ENCODE measurements at places on chromosomes 3 and 15.

GRCh38 chr3:53416530-53416929 lies 69.2 kb upstream of the DCP1A start:
- DNase-seq: no peak

DNA sequence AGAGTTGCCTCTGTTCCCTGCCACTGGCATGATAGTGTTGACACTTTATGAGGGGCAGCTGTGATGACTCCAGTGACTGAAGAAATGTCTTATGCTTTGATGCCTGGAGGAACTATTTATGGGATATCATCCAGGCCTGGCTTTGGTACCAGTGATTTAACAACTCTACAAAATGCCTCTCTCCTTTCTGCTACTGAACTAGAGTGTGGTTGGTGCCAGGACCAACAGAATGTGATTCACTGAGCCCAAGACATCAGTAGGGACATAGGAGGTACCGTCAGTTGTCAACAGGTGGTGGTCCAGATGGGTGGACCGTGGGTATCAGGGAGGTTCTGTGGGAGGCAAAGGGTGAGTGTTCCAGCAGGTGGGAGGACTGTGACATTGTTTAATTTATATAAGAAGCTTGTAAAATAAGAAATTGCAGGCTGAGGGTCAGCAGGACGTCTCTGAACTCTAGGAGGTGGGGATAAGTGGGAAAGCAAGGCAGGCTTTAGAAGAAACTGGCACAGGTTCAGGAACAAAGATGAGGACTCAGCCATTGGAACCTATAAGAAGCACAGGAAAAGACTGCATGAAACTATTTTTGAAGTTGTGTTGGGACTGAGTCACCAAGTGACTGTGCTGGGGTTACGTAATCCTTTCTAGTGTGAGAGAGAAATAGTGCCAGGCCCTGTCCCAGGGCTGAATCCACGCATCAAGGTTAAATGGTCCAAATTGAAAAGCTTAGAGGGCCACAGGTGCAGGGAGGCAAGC lies 28.5 kb upstream of the SLC7A14 start:
- DNase-seq: no peak

GRCh38 chr3:13822042-13822441 lies 57.8 kb downstream of the WNT7A start:
- no peak for DNase-seq

DNA sequence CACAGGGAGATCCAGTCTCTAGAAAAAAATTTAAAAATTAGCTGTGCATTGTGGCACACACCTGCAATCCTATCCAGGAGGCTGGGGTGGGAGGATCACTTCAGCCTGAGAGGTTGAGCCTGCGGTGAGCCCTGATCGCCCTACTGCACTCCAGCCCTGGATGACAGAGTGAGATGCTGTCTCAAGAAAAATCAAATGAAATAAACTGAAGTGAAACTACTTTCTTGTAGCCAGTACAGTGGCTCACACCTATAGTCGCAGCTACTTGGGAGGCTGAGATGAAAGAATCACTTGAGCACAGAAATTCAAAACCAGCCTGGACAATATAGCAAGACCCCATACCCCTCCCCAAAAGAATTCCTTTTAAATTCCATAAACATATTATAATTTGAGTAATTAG lies 35.4 kb downstream of the SMARCC1 start:
- DNase-seq: no peak

DNA sequence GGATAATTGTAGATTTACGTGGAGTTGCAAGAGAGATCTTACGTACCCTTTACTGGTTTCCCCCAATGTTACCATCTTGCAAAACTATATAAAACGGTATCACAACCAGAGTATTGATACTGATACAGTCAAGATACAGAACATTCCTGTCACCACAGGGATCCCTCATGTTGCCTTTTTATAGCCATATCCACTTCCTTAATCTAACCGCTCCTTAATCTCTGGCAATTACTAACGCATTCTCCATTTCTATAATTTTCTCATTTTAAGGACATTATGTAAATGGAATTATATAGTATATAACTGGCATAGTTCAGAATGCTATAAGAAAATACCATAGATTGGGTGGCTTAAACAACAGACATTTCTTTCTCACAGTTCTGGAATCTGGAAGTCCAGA lies 61.1 kb downstream of the SEC22A start:
- DNase-seq: no peak

DNA sequence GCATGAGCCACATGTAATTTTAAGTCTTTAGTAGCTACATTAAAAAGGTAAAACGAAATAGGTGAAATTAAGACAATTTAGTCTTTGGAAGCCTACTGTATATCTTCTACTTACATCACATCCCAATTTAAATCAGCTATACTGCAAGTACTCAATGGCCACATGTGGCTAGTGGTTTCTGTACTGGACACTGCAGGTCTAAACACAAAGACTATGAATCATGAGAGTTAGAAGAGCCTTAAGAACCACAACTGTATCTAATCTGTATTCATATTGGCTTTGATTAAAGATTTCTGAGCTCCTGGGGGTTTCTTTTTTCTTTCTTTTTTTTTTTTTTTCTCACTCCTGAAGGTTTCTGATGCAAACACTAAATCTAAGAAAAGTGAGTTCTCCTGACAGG lies 2.3 kb upstream of the EIF1B start:
- DNase-seq: no peak

GRCh38 chr15:42819786-42820185 lies 82.9 kb upstream of the CDAN1 start:
- DNase-seq: no peak

GRCh38 chr15:81783076-81783475 lies 262.7 kb downstream of the MEX3B start:
- DNase-seq: no peak

DNA sequence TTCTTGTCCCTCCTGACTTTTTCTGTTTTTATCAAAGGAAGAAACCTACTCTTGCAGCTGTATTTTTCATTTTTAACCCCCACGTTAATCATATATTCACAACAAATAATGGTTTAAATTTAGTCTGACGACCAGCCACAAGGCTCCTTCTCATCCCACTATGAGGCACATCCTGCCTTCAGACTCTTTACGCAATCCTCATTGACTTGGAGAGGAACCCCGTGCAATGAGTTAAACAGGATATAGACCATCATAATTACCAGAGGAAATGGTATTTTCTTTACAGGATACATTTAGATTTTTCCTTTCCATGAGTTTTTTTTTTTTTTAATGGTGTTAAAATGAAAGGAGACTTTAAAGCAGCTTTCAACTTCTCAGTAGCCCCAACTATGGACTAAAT lies 68.5 kb downstream of the WWTR1 start:
- no peak for DNase-seq

DNA sequence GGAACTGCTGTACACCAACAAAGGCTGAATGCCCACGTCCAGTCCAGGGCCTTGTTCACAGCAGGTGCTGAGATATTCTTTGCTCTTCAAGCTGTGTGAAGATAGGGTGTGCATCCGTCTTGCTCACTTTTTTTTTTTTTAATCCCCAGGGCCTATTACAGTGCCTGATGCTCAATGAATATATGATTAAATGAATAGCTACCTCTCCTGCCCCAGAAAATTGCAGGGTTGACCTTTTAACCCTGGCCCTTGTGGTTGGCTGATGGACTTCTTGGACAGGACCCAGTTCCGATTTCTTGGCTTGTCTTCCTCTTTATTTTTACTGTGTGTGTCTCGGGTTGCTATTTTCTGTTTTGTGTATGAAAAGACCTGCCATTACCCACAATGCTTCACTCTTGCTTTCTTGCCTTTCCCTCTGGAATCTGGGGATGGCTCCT lies 2.9 kb upstream of the FYTTD1 start:
- peak; percentile 39 for DNase-seq

- no peak for DNase-seq
Observed at GRCh38 chr3:170717410-170718402, 131.8 kb upstream of the SLC7A14 start.

- no peak for DNase-seq
Observed at GRCh38 chr3:34421762-34422161, 623.3 kb downstream of the PDCD6IP start.

- no peak for DNase-seq
Observed at GRCh38 chr3:125200731-125201139, 11.8 kb downstream of the SLC12A8 start.

- DNase-seq: no peak
Observed at GRCh38 chr3:119156868-119157267, 10.9 kb downstream of the TEX55 start.

DNA sequence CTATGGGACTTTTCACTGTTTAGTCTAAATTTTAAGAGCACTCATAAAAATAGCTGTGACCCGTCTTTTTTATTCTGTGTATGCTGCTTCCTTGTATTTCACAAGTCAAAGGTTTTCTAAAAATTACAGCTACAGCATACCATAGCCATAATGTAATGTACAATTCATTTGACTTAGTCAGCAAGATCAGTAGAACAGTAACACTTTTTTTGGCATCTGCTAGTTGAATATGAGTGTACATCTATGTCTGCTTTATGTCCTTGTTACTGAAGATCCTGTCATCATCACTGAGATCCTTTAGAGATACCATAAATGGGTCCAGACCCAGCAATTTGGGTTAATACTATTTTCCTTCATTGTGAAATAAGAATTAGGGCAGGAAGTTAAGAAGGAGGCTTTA lies 42.2 kb downstream of the CMSS1 start:
- DNase-seq: no peak

DNA sequence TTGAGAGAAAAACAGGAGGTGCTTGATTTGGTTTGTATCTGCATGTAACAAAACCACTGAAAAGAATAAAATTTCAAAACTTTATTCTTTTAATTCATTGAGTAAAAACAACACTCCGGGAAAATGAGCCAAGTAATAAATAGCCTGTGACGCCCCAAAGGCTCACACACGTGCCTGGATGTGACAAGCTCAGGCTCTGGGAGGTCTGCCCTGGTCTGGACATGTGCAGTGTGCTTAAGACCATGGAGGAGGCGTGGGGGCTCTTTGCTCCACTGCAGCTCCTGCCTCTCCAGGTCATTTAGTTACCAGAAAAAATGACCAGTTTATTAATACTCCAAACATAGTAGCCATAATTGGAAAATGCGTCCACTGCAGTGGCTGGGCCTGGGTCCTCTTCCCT lies 8.6 kb upstream of the NME9 start:
- no peak for DNase-seq

DNA sequence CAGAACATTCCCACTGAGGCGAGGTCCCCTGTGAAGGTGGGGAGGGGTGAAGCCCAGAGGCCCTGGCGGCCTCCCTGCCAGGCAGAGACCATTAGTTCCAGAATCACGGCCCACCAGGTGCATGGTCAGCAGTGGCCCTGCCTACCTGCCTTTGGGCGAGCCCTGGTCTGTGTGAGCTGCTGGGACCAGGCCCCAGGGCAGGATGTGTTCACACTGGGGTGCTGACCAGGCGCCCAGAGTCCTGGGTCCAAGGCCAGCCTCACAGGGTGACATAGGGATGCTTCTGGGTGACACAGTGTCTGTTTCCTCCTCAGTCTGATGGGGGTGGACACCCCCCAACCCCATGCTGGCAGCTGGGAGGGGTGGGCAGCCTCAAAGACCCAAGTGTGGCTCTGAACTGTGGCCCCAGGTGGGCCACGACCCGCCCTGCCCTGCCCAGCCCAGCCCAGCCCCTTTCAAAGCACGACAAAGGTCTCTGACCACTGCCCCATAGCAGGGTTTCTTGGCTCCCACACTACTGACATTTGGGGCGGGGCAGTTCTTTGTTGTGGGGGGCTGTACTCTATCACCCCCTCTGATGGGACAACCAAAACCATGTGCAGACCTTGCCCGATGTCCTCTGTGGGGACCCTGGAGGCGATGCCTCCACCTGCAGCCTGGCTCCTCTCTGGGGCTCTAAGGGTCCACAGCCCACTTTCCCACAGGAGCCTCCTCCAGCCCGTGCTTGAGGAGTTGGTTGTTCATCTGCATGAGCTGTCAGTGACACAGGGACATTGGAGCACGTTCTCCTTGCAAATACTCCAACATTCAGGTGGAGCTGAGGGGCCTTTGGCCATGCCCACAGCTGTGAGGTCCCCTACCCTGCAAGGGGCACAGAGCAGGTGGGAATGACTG lies 44.8 kb upstream of the SLC41A3 start:
- DNase-seq: peak; percentile 7

DNA sequence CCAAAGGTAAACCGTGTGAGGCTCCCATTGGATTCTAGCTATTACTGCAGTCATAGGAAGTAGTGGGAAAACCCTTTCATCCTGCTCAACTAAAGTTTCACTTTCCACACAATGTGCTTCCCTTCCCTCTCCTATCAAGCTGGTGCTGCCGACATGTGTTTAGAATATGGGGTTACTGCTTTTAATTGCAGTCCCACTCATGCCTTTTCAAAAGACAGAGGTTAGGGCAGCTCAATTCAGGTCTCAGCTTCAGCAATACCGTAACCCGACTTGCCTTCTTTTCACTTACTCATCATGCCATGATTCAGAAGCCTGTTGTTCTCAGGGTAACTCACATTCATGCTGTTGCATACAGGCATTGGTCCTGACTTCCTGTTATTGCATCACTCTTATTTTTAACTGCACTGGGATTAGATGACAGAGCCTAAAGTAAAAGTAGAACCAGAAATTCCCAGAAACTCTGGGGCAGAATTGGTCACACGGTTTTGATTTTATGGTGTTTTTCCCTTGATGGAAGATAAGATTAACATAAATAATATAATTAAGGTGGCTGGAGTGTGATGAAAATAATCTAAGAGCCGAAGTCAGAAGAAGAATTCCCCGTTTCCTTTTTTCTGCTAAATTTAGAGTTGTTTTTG lies 45.7 kb downstream of the C2CD4B start:
- DNase-seq: peak; percentile 56

- no peak for DNase-seq
Observed at GRCh38 chr3:121651684-121652083, 9.0 kb downstream of the HCLS1 start.

DNA sequence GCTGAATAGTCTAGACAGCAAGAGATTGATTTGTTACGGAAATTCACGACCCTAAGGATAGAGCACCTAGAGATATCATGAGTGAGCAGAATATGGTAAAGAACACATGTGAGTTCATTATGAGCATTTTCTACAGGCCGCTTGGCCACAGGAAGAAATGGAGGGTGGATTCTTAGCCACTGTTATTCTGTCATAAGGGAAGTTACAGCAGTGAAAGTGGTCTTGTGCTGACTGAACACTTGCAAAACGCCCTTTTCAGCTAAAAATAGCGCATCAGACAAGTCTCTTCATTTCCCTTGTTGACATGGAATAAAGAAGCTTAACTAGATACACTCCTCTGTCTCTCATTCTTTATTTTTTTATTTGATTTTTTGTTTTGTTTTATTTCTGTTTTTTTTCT lies 19.8 kb downstream of the DGKG start:
- DNase-seq: no peak

DNA sequence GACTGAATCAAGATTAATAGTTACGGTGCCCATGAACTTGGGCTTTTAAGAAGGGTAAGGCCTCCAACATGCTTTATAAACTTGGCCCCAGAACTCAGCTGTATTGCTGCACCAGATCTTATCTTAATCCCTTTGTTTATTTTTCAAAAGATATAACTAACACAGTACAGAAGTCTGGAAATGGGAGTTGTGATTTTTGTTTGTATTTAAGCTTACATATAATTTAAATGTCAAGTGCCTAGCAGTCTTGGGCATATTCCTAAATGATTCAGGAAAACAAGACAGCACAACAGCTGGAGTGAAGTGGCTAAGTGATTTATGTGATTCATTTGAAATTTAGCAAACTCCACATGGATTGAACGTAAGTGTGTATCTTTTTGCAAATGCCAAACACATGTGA lies 56.2 kb downstream of the NBEAL2 start:
- no peak for DNase-seq

GRCh38 chr15:68364028-68364659 lies 67.8 kb downstream of the ITGA11 start:
- no peak for DNase-seq

Measured in body of pancreas (tissue), 4 donors.